Nucleus accumbens (tissue), 56 donors: ENCODE measurements at places on chromosomes 1 and 21.

- no peak for DNase-seq
Measured at GRCh38 chr1:1325288-1326074, 879 bp downstream of the CPTP start.

DNA sequence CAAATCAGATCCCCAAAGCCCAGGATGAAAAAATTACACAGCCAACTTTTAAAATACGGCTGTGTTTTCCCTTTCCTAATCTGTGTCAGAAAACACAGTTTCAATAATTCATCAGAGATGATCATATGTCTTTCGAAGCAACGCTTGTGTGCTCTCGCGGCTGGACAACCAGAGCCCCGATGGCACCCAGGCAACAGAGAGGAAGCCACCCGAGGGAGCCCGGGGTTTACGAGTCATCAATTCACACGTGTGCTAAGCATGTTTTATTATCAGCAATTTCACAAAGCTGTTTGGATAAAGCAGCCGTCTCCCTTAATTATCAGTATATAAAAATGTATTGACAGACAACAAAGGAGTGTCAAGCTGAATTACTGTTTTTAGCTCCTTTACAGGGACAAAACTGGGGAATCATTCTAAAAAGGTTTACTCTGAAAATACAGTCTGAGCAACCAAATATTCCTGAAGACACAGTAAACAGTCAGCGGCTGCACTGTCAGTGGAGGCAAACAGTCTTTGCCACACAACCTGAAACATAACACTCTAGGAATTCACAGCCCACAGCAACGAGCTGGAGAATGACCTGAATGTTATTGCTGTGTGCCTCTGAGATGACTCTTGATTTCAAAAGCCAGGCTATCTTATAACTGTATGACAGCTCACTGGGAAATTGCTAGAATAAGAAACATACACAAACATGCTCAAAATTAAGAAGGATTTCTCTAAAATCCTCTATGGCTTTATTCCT, 201.0 kb downstream of the SIPA1L2 start:
- no peak for DNase-seq

DNA sequence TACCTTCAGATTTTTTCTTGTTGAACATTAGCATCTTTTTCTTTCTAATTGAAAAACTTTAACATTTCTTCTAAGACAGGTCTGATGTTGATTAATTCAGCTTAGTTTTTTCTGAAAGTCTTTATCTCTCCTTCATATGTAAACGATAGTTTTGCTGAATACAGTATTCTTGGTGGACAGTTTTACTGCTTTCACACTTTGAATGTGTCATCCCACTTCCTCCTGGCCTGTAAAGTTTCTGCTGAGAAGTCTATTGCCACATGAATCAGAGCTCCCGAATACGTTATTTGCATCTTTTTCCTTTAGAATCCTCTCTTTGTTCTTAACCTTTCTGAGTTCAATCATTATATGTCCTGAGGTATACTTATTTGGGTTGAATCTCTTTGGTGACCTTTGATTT, 344.2 kb downstream of the OLFM3 start:
- no peak for DNase-seq

GRCh38 chr1:206489980-206490770, 17.2 kb upstream of the RASSF5 start:
- DNase-seq, result no peak

DNA sequence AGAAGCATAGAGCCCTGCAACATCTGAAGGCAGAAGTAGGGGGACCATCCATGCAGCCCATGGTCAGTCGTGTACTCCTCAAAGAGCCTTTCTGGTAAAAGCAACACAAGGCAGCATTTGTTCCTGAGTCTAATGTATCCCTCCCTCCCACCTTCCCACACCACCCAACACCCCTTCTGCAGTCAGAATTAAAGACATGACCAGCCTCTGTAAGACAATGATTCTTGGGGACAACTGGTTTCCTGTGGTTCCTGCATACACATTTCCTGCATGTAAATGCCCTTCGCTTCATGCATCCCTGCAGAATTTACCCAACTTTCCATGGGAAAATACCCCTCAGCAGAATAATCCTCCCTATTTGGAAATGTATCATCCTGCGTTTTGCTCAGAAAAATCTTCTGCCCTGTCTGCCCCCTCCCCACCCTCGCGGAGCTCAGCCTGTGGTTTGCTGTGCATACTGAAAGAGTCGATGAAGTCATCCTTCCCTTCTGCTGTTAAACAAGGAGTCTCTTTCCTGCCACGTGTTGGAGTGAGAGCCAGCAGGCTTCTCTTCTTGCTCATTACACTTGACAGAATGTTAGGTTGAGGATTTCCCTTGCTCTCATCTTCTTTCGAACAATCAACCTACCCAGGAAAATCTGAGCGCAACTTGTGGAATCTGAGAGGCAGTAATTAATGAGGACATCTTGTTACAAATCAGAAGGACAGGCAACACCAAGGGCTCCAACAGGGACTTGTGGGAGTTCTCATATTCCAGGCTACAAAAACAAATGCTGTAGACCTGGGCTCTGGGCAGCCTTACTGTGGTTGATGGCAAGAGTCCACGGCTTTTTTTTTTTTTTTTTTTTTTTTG, 4.7 kb downstream of the TNN start:
- peak; percentile 10 for DNase-seq

DNA sequence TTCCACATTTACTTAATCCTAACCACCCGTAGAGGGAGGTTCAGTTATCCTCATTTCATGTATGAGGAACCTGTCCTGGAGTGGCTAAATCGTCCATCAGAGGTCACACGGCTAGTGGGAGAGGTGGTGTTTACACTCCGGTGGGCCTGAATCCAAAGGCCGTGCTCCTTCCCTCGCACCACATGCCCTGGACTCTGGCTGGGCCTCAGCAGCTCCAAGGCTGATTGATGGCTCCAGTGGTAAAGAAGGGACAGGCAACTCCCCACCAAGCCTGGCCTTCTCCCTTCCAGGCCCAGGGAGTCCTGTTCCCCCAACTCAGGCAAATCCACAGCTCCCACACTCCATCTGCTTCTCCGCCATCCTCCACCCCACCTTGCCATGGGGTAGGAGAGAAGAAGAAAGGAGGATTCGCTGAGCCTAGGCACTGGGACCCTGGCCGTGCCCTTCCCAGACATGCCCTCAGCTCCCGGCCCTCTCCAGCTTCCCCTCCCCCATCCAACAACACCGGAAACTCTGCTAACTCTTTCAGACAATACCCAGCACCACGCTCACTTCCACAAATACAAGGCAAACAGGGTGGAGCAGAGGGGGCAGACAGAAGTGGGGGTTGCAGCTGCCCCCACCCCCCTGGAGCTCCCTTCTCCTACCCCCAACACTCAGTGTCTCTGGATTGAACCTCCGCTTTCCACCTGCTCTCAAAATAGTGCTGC, 10.9 kb downstream of the ARHGEF2 start:
- peak; percentile 30 for DNase-seq

DNA sequence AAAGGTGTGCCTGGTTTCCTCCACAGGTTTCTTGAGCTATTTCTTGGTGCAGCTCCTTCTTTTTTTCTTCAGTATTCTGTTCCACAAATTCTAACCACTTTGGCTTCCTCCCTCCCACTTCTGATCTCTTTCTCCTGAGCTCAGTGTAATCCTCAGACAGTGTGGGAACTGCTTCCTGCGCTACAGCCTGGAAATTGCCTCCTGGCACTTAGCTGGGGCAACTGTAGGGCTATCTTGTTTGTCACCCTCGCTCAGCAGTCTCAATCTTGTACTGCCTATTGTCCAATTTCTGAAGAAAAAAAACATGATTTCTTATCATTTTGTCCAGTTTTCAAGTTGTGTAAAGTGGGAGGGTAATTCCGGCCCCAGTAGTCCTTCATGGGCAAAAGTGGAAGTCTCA, 24.0 kb upstream of the GALNT2 start:
- DNase-seq, result no peak

- DNase-seq, result no peak
Measured at GRCh38 chr1:219503604-219504003, 109.3 kb downstream of the ZC3H11B start.

- no peak for DNase-seq
Measured at GRCh38 chr21:37450445-37450941, 83.9 kb downstream of the DYRK1A start.

GRCh38 chr1:91795591-91796389, 90.2 kb downstream of the TGFBR3 start:
- no peak for DNase-seq

GRCh38 chr21:27134516-27134915, 167.6 kb upstream of the ADAMTS5 start:
- DNase-seq, result no peak

GRCh38 chr1:21881250-21881649, 55.9 kb downstream of the HSPG2 start:
- DNase-seq, result no peak

DNA sequence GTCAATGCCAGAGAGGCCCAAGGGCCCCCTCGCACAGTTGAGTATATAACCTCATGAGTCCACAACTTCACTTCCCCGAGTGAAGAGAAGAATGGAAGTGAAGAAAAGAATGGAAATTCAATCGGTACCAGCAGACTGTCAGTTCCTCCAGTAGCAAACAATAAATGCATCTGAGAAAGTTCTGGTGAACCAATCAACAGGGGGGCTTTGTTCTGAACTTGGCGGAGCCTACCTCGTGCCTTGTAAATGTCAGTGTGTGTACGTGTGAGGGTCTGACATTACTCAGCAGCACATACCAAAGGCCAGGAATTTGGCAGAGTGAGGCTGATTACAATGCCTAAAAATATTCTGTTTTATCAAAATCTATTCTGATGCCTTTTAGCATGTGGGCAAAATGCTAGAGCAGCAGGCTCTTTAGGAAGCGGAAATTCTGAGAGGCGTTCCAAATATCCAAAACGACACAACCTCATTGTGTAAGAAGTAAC, 238.5 kb downstream of the LTN1 start:
- DNase-seq, result no peak

DNA sequence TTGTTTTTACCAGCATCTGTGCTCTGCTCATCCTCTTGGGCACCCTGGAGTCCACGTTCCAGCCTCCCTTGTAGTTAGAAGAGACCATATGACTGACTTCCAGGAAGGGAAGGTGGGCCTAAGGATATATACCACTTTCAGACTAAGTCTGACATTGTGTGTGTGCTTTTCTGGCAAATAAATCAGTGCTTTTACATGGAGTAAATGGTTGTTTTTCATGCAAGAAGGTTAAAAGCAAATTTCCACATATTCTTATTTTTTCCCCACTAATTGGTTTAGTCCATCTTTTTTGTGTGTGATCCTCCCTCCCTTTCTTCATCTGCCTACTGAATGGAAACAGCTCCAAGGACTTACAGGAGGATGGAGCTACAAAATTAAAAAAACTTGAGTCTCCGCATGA, 119.8 kb downstream of the TBX15 start:
- no peak for DNase-seq

DNA sequence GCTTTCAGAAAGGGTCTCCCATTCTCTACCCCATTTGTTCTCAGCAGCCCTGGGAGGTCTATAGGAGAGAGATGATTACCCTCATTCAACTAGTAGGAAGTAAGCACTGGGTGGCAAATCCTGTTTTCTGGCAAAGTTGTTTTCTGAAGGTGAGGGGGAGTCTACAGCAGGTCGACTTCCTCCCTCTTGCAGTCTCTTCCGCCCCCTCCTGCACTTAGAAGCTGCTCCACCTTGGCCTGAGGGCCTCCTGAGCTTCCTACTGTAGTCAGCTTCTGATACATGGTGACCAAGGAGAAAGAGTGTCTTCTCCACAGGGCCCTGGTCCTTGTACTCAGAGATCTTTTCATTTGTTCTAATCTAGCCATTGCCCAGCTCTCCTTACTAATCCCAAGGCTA, 93.1 kb downstream of the RGL1 start:
- DNase-seq, result no peak

- DNase-seq, result no peak
Measured at GRCh38 chr21:43767984-43768867, 7.9 kb downstream of the CSTB start.

GRCh38 chr1:53332833-53333232, 5.0 kb upstream of the LRP8 start:
- DNase-seq, result no peak

- DNase-seq, result no peak
Measured at GRCh38 chr21:31873696-31874599, 1.1 kb downstream of the HUNK start.

DNA sequence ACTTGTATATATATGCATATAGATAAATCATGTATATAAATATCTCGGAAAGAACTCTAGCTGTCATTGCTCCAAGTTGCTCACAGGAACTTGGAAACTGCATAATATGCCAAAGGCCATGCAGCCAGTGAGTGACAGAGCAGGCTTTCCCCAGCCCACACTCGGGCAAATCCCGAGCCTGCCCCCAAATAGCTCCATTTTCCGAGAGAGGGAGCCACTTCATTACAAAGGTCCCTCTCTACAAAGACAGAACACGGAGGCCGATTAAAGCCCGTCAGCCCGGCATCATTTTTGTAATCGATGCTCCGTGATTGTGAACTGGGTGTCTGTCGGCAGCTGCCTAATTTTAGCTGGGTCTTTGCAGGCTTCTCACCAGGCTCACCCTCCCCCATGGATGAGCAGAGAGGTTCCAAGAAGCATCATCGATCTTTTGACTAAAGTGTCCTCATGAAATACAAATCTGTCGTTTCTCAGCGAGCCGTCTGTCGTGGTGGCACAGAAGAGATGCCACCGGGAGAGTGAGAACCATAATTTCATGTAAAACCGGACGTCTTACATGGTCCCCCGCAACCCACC, 663.9 kb downstream of the PTPRU start:
- no peak for DNase-seq

DNA sequence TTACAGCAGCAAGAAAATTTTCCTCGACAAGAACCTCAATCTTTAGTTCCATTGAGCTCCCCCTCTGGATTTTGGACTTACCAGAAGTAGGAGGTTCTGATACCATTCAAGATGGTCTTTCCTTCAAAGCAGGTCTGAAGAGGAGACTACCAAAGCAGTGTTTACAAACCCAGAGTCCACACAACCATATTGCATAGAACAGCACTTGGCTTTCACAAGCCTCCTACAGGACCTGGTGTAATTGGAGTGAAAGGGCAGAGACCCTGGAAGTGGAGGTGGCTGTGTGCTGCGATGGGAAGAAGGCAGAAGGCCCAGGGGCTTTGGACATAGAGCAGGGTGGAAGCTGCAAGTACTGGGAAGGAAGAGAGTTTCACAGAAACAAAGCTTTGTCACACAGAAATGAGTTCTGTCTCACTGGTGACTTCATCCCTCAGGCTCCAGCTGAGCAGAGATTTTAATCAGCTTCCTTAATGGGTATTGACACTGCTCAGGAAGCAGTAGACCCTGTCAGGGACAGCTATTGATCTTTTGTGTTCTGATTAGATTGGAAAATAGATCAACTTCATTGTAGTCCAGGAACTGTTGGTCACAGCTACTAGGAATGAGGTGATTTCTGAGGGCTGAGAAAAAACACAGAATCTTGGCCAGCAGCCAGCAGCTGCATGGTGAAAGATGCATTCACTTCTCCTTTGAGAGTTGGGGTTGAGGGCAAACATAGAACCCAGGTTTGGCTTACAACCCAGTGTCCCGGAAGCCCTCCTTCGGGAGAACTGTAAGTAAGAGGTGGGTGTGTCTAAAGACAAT, 124.0 kb downstream of the SYT2 start:
- DNase-seq, result peak; percentile 17

GRCh38 chr21:42385619-42386018, 10.2 kb downstream of the TMPRSS3 start:
- no peak for DNase-seq

DNA sequence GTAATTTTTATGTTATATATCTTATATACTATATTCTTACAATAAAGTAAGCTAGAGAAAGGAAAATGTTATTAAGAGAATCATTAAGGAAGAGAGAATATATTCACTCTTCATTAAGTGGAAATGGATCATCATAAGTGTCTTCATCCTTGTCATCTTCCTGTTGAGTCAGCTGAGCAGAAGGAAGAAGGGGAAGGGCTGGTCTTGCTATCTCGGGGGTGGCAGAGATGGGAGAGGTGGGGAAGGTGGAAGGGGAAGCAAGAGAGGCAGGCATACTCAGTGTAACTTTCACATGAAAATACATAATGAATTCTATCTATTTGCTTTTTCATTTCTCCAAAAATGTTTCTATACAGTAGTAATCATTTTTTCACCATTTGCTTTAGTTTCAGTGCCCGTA, 5.1 kb downstream of the DNASE2B start:
- no peak for DNase-seq
